WTC11 (cell line): ENCODE measurements at places on chromosomes 5 and 9.

- DNase-seq, result no peak
Observed at GRCh38 chr5:1324301-1324700, 20.6 kb downstream of the CLPTM1L start.

DNA sequence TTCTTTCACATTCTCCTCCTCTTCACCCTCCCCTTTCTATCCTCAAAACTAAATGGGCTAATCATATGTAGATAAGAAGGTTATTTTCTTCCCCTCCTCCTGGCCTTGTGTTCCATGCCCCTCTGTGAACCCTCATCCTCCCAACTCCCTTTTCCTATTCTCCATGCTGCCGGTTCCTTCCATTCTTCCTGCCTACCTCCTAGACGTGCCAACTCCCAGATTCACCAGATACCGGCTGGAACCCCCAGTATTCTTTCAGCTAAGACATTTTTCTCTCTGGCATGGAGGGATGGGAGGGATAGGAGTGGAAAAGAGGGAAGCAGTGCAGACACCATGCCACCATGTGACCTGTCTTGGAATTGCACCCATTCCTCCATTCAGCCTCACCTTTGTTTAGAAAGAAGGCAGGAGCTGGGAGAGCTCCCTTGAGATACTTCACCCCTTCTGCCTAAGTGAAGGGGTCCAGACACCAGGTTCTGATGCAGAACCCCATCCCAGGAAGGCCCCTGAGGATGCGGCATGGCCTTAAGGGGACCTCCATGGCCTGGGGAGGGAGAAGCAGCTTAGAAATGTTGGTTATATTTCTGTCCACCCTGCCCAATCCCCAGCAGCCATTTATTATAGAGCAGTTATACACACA lies 4.8 kb downstream of the DNAJB5 start:
- peak; percentile 54 for DNase-seq

DNA sequence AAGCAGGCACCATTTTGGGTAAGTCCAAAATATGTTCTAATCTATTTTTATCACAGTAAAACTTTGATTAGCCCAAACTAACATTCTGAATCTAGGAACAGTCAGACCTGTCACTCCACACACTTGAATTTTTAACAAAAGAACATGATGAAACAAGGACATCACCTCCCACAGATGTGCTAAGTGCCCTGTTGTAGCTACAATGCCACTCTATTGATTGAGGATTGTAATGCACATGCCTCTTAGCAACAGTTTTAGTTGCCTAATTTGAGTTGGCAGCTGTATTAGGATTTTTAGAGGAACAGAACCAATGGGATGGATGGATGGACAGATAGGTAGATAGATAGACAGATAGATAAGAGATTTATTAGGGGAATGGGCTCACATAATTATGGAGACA lies 20.3 kb upstream of the RNF20 start:
- DNase-seq, result no peak

DNA sequence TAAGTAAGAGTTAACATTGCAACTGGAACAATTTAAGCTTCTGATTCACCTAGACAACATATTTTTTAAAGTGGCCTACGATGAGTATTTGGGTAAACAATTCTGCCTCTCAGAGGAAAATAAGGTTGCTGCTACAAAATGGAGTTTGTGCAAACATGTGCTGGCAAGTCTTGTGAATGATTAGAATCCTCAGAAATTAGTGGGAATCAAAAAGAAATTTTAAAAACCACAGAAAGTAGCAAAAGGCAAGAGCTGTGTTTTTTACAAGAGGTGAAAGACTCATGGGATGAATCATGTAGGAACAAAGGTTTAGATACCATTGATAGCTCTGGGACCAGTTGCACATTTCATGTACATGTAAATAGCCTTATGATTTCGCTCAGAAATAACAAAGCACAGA lies 561.6 kb downstream of the TAF11L14 start:
- DNase-seq, result no peak
